Glutamatergic neuron (in vitro differentiated cells): ENCODE measurements at places on chromosomes 4 and X. TPM values are rescaled to one million over a fixed set of nuclear protein-coding genes. Genes with fewer than 3 reads are reported as not detected.

The OGT gene
- total RNA-seq: 185 TPM

The PHEX gene
- 0.17 TPM for total RNA-seq

The SLC6A14 gene
- not detected for total RNA-seq

The CTSO gene
- total RNA-seq: 2.2 TPM

The TMPRSS11A gene
- not detected for total RNA-seq

The NWD2 gene
- 0.17 TPM for total RNA-seq

The PRICKLE3 gene
- total RNA-seq: 1.6 TPM

The CRLF2 gene
- 0.54 TPM for total RNA-seq

The UNC5C gene
- total RNA-seq: 41.2 TPM

The BANK1 gene
- total RNA-seq: not detected

The BEX1 gene
- total RNA-seq: 140 TPM

The GAGE1 gene
- not detected for total RNA-seq

The GPR119 gene
- not detected for total RNA-seq

The GLOD5 gene
- total RNA-seq: not detected

The UGT2B10 gene
- total RNA-seq: not detected

The NMU gene
- 9.4 TPM for total RNA-seq
